Activated CD4-positive, alpha-beta T cell treated with anti-CD3 and anti-CD28 coated beads, Interleukin-2, amount 50 U/mL, for 48 hours (primary cell): ENCODE measurements at places on chromosomes 2 and 18.

- DNase-seq: no peak
Observed at GRCh38 chr18:76905821-76906220, 83.5 kb downstream of the ZNF236 start.

DNA sequence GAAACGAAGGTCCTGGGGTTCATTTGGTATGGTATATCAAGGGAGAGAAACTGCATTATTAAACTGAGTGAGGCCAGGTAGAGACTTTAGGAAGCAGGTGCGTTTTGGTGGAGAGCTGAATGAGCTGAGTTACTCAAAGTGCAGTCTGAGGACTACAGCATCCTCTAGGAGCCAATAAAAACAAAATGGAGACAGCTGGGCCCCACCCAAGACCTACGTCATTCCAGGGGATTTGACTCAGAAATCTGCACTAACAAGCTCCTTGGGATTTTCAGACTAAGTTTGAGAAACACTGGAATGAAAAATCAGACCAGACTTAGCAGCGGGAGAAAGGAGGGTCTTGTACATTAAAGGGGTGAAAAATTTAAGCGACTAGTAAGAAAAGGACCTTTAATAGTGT lies 131.5 kb downstream of the UXS1 start:
- DNase-seq: no peak

- DNase-seq: no peak
Observed at GRCh38 chr2:1487758-1488157, 74.5 kb downstream of the TPO start.

- DNase-seq: no peak
Observed at GRCh38 chr2:119772128-119772527, 12.4 kb downstream of the PTPN4 start.

- DNase-seq: no peak
Observed at GRCh38 chr2:226427538-226428307, 371.9 kb downstream of the IRS1 start.

DNA sequence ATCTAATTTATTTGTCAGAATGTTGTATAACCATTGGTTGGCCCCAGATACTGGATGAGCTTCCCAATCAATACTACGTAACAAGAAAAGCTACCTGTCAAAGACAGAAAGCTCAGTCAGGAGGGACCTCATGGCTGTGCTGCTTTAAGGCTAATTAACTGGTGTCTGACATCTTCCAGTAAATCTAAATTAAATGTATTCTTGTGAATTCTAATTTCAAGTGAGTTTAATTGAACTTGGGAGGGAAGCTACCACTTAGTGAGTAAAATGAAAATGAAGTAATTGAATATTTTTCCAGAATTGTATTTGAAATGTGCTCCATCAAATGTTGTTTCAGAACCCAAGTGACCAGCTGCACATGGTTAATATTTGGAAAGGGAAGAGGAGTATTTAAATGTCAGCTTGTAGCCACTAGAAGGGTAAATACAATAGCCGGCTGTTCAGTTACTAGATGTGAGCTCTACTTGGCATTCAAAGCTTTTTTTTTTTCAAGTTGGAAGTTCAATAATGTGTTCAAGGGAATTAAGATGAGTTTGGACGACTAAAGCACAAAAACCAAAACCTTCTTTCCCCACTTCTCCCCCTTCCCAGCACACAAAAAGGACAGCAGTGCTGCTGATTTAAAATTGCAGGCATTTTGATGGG lies 62.0 kb downstream of the GPR39 start:
- no peak for DNase-seq

GRCh38 chr2:211611061-211611518 lies 927.5 kb downstream of the ERBB4 start:
- peak; percentile 2 for DNase-seq

DNA sequence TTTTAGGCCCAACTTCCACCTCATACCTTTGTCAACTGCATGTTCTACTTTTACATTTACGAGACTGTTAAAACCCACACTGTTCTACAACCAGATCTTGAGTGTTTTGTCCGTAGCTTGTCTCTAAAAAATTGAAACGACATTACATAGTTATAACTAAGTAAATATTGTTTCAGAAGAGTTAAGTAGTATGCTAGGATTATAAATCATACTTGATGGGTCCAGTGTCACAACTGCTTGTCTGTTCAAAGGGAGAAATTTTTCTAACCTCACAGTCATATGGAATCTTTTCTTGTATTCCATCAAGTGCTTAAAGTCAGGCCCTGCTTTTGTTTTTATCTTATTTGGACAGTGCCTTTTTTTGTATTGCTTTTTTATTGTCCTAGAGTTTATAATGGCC lies 4.3 kb downstream of the GMCL1 start:
- DNase-seq: no peak
